A673 (cell line): ENCODE measurements at places on chromosomes 16 and 17. TPM values are rescaled to one million over a fixed set of nuclear protein-coding genes. Genes with fewer than 3 reads are reported as not detected.

- peak; percentile 78 for DNase-seq
Observed at GRCh38 chr17:82838386-82839063, 1.3 kb downstream of the ZNF750 start.

DNA sequence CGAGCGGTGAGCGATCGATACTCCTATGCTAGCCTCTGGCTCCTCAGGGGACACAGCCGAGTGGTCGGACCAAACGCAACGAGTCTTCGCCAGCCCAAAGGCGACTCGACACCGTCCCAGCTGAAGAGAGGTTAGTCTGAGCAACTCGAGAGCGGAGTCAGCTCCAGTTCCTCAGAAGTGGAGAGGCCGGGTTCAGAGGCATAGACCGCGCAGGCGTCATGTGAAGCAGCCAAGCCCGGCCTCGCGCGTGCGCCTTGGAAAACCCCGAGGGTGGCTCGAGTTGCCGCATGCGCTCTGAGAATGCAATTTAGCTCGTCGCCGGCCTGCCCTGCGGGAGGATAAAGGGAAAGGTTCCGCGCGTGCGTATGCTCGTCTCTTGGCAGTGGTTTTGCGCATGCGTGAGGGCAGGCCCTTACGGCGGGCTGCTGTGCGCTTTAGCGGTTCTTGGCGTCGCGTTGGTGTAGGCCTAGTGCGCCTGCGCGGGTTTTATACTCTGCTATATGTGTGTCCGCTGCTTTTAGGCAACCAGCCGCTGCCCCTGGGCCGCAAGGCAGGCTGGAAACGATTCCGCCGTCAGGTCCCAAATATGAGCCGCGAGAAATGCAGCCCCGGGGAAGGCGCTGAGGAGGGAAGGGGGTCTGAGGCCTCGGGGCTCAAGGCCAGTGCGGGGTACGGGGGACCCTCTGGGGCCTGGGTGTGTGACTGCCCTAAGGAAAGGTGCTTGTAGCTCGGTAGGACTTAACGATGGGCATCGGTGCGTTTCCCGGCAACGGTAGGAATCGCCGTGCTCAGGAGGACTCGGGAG is at the start of gene KDM8:
Gene KDM8, plus strand, starts transcription at position 20 of the 805 bp plus-strand sequence. CDS start 6,598 bp downstream, outside the sequence.
- peak; percentile 100 for DNase-seq

DNA sequence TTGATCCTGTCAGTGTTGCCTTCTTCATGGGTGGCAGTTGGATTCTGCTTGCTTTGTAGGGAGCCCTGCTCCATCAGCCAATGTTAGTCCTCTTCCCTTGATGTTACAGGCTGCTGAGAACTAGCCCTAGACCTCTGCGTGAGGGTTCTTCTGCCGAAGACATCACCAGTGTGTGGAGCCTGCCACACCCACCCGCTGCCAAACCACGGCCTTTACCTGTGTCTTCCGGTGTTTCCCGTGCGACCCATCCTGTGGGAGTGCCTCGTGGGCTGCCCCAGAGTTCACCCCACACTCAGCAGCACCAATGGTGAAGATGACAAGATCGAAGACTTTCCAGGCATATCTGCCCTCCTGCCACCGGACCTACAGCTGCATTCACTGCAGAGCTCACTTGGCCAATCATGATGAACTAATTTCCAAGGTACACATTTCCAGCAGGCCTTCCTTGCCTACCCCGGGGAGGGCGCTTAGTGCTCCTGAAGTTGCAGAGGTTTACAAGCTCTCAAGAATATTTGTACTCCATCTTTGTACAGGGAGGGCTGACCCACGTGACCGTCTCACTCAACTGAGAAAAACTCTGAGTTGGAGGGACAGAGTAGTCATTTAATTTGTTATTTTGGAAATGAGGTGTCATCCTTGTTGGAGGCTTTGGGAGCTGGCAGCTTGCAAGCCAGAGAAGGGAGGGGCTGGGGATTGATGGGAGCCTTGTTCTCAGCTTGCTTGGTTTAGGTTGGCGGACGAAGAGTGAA is 21.8 kb downstream of the YPEL2 start:
- no peak for DNase-seq

DNA sequence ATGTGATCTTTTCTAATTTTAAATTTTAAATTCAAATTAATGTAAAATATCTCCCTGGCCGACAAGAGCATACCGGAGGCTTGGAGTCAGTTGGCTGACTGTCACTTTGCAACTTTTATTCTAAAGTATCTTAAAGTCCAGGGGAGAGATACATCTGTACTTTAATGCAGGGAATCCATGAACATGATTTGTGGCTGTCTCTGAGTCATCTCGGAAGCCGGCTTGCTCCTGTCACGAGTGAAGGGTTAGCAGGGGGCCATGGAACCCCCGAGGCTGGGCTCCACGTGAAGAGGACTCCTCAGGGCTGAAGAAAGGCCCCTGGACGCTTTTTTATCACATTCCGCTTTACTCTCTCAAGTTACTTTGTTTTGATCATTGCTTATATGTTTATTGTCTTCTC is 13.3 kb downstream of the TVP23A start:
- no peak for DNase-seq

DNA sequence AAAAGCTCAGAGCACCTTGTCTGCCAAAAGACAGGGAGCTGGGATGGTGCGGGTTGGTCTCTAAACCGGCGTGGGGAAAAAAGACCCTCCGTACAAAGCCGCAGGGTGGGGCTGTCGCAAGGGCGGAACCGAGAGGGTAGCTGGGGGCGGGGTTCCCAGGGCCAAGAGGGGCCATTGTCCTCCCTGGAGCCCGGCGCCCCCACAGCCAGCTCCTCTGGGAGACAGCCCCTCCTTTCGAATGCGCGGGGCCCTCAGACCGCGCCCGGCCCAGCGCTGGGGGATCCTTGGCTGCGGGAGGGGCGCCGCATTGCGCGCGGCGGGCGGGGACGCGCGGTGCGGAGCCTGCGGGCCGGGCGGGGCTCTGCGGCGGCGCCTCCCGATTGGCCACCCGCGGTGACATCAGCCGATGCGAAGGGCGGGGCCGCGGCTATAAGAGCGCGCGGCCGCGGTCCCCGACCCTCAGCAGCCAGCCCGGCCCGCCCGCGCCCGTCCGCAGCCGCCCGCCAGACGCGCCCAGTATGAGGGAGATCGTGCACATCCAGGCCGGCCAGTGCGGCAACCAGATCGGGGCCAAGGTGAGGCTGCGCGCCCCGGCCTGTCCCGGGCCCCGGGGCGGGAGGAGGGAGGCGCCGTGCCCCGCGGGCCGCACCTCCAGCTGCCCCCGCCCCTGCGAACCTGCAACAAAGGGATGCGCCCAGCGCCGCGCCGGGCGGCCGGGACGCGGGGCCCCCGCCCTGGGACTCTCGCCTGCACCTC is at the start of gene TUBB3:
Gene TUBB3, plus strand, starts transcription at position 459 of the 756 bp plus-strand sequence. Its CDS starts 60 bp downstream, at position 519.
- DNase-seq = peak; percentile 92

DNA sequence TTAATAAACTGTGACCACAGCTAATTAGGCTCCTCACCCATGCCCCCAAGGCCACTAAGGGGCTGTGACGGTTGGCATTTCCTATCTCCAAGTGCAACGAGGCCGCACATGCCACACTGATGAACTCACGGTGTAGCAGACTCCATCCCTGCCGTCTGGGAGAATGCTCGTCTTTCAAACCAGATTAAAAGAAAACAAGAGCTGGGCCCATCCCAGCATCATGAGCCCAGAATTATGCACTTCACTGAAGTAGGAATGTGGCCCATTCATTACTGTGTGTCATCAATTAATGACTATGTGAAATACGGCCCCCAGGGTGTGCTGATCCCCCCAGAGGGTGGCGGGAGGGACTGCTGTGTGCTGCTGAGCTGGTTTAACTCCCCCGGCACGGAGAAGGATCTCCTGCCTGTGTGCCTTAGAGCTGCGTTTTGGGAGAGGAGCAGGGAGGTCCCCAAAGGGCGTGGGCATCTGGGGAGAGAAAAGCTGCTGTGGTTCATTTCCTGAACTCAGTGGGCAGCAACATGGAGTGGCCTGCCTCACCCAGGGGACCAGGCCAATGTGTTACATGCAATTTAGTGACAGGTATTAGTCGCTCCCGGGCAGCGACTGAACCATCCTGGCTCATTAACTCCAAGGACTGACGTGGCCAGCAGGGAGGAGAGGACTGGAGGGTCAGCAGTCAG is 194.5 kb downstream of the FOXL1 start:
- peak; percentile 72 for DNase-seq

DNA sequence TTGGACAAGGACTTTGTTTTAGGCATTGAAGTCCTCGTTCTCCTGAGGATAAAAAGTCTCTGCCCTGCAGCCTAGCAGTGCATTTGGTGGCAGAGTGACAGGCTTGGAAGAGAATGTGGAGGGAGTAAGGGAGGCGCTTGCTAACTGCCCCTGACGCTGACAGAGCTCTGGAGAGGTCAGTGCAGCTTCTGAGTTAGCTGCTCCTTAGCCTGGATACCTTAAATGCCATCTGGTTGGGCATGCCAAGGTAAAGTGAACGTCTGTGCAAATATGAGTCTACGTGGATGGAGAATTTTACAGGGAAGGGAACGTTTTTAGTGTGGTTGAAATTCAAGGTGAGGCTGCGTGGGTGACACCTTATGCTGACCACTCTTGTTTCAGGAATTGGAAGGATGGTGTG is 44.4 kb downstream of the SEC14L1 start:
- no peak for DNase-seq

Gene ATP2C2
- not detected in 2 replicates for total RNA-seq

Gene KCNJ2
- total RNA-seq = not detected in 2 replicates
